ENCODE measurements at places on chromosomes 5 and 9.

GRCh38 chr9:121651295-121652020 lies at the start of gene DAB2IP:
Gene DAB2IP, plus strand, starts transcription at chr9:121651634. Its CDS starts 142 bp downstream, at chr9:121651776.
- peak; percentile 78 for DNase-seq

DNA sequence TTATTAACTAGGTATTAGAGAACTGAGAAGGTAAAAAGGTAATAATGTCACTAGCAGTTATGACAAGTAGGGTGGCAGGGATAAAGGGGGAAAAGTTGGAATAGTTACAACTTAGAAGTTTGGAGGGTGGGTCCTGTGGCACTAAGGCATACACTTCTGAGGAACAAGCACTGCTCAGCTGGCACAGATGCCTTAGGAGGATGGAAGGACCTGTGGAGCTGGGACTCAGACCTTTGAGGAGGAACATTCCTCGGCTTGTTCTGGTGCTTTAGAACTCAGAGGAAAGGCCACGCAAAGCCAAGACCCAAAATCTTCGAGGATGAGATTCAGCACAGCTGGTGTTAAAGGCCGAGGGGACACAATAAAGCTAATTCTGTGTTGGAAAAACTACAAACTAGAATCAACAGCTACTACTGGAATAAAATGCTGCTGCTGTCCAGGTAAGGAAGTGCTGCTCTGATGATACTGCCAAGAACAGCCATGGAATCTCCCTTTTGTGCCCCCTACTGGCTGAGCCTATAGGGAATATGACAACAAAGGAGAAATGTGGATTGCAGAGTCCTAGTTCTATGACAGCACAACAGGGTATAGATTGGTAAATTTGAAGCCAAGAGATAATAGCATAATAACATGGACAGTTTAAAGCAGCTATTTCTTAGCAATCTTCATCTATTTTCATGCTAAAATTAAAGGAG lies 126.7 kb downstream of the SLC25A46 start:
- no peak for DNase-seq

DNA sequence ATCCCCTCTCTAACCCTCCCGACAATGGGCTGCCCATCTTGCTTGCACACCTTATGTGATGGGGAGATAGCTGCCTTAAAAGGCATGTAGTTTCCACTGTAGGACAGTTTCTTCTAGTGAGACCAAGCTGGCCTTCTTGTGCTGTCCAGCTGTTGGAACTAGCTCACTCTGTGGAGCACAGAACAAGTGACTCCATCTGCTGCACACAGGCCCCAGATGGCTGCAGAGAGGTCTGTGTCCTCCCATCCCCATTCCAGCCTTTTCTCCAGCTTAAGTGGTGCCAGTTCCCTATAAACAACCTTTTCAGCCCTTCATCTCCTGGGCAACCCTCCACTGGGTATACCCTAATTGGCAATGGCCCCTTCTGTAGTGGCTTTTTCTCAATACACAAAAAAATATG lies 18.7 kb upstream of the PSD2 start:
- DNase-seq, result no peak

DNA sequence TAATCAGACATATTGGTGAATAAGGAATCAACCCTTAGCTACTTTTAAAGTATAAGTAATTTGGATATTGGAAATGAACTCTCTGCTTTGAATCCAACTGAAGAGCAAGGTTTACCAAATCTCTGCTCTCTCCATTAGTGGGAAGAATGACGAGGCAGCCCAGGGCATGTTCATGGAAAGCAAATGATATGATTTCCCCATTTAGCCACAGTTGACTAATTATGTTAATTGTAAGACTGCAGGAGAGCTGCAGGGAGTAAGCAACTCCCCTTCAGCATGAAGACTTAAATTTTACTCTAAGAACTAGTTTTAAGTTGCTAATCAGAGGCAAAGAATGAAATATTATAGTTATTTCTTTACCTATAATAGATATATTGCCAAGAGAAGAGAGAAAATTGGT lies 194.3 kb upstream of the CD180 start:
- no peak for DNase-seq
